Spleen (tissue), 13 donors: ENCODE measurements at places on chromosomes 4 and X.

DNA sequence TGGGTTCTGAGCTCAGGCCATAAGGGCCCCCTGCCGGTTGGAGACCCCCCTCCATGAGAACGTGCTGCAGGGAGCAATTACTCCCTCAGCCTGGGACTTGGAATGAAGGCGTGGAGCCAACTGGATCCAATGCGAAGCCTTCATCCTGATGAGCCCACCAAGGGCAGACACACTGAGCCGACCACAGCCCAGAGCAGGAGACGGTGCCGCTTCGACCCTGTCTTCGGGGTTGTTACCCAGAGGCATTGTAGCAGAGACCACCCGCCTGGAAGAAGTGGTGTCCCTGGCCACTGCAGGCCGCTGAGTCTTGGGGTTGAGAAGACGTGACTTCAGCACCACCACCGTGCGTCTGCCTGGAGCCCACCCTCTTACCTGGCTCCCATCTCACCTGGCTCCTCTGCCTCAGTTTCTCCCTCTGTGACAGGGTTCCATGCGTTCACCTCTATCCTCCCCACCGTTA is 7.0 kb upstream of the NKX1-1 start:
- DNase-seq, result no peak

DNA sequence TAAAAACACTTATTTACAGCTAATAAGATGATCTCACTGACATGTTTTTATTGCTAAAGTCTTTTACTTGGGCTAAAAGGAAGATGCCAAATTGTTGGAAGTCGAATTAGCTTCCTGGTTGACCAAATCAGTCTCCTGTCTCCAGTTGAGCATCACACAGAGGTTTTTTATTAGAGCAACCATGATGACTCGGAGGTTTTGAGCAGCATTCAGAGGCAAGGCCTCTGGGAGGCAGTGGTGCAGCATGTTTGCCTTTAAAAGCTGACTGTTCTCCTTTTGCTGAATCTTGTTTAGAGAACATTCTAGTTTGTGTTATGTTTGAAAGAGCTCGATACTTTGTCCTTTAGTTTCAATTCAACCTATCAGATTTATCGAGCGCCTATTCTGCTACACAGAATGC is 2.1 kb downstream of the UCHL1 start:
- no peak for DNase-seq

DNA sequence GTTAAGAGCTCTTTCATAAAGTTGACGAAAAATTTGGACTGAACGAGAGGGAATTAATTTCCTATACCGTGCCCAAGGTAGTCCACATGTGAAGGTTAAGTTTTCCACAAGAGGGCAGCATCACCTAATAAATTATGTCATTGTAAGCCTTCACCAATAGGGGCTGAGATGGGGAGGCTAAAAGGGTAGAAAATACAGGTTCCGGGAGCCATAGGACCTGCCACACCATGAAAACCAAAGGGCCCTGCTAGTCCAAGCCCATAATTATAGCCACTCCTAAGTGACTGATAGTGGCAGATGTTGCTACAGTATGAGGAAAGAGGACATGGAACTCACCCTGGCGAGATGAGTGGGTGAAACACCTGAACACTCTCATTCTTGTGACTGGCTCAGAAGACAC is 122.2 kb downstream of the SHROOM4 start:
- no peak for DNase-seq

GRCh38 chrX:88865634-88866033 is 118.6 kb downstream of the CPXCR1 start:
- DNase-seq, result no peak

DNA sequence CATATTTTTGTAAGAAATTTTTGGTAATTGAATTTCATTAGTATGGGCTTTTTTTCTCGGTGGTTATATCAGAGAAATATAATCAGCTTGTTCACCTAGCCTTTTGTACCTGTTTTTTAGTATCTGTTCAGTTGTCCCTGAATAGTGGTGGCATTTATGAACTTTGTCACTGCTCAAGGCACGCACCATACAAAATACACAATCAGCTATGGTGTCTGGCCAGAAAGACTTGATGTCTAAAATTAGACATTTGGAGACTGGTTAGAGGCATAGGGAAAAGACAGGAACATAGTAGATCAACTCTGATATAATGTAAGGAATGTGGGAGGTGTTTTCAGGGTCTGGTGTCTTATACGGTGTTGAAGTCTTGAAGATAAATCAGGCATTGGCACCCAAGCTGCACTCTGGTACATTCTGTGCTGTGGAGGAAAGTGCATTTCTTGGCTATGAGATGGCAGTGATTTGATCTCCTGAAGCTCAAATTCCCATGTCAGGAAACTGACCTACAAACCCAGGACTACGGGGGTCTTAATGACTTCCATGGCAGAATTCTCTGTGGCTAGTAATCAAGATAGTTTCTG is 3.6 kb downstream of the ART3 start:
- no peak for DNase-seq

DNA sequence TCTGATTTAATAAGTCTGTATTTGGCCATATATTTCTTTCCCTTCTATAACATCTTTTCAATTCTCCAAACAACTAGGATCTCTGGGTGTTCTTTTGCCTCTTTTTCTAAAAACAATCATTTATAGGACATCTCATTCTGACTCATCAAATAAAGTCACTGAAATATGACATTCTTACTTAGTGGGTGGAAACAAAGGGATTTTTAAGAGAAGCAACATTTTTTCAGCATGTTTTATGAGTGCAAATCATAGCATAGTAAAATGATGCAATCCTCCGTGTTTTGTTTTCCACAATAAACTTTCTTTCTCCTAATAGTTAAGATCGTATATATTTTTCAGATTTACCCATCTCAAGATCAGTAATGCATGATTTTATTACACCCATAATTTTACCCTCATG is 179.8 kb downstream of the SPCS3 start:
- DNase-seq, result no peak

- DNase-seq, result no peak
Measured at GRCh38 chr4:100017637-100018310, 67.7 kb upstream of the H2AZ1 start.

- DNase-seq, result no peak
Measured at GRCh38 chrX:2714551-2714950, 23.5 kb downstream of the CD99 start.
